ENCODE measurements at places on chromosomes 7 and 10.

DNA sequence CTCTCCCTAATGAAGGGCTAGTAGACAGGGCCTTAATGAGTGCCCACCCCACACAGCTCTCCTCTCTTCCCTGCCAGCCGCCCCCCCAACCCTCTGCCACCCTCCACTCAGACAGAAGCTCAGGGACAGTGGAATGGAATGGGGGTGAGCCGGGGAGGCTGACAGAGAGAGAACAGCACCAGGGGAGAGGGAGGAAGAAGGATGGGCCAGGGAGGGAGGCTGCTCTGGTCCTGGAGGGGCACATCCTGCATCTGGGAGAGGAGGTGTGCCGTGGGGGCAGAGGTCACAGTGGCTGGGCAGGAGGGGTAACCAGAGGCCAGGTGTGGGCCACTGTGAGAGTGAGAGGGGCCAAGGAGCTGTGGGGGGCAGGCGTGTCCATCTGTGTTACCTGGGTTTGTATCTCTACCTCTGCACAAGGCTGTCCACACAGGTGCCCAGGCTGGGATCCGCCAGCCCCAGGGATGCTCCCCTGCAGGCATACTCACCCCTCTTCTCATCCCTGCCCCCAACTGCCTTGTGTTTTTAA is 2.4 kb downstream of the NYAP1 start:
- DNase-seq: no peak

DNA sequence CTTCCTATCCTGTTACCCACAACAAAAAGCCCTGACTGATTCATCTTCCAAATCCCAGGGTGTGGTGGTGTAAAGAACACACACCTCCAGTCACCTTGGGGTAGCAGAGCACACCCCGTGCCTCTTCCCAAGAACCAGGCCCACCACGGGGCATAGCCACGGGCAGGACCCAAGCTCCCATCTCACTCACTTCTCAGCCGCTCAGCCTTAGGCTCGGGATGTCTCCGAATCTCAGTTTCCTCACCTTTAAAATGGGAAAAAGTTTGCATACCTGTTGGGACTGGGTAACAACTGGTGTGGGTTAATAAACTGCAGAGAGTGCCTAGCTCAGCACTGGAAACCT is 139.0 kb downstream of the FGFR2 start:
- no peak for DNase-seq

GRCh38 chr7:66355756-66356155 is 150.6 kb downstream of the TPST1 start:
- DNase-seq: no peak

DNA sequence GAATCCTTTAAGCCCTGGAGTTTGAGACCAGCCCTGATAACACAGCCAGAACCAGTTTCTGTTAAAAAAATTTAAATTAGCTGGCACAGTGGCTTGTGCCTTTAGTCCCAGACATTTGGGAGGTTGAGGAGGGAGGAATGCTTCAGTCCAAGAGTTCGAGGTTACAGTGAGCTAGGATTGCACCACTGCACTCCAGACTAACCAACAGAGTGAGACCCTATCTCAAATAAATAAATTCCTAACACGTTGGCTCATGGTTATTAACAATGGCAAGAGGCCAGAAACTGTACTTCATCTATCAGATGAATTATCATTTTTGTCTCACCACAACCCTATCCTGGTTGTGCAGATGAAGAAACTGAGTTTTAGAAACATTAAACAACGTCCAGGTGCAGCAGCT is 2.1 kb upstream of the PPIA start:
- no peak for DNase-seq

DNA sequence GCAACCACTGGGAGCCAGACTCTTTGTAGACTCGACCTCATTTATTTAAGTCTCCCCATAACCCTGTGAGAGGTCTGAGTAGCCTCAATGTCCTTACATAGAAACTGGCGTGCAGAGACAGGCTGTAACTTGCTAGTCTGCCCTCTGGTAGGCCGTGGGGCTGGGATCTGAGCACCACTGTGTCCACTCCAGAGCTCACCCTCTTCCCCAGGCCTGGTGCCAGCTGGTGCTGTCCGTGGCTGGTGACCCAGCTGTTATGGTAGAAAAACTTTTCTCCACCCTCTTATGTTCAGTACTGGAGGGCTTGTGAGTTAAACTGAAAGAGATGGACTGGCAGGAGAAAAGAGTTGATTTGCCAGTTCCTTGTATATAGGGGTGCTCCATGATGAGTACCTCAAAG is 41.9 kb downstream of the ADAMTS14 start:
- DNase-seq: no peak

DNA sequence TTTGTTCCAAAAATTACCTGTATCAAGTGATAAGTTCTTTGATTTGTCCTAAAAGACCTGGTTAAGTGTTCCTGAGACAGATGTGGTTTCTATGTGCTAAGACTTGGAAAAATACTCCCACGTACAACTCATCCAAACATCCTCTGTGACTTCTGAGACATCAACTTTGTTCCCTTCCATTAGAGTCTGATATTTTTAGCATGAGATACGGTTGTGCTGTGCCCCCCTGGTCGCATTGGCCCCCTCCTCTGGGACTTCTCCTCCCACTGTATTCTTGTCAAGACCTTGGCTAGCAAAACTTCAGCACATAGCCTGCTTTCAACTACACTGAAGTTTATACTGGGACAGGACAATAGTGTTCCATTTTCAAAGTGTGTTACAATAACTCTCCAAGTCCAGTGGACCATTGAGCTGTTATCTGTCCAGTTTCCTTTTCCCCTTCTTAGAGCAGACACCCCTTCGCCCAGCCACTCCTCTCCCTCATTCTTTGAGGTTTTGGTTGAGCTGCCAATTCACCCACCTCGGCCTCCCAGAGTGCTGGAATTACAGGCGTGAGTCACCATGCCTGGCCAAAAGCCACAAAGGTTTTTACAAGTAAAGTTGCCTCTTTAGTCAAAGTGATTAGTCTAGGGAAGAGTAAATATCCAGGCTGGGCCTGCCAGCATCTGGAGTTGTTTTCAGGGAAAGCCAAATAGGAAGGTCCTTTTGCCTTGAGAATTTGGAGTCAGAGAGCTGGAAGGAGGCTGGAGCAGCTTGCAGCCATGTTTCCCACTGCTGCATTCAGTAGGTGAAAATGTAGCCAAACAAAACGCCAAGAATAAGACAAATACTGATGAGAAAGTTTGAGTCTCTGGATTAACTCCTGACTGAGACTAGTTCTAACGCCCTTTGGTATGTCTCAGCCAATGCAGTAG is 17.8 kb upstream of the PDLIM1 start:
- DNase-seq: peak; percentile 94

GRCh38 chr10:30088178-30088577 is 28.8 kb upstream of the JCAD start:
- DNase-seq: no peak

DNA sequence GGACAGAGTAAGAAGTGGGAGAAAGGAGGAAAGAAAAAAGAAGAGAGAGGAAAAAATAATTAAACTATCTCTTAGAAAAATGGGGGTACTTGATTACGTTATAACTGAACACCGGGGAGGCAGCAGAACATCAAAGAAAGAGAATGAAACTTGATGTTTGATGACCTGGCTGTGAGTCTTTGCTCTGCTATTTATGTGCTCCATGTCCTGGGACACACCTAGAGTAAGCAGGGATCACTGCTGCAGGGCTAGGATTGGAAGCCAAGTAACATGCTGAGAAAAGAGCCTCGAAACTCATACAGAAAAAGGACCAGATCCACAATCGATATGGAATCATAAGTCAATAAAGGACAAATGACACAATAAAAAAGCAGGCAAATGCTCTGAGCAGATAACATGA is 56.7 kb upstream of the COL13A1 start:
- DNase-seq: no peak

DNA sequence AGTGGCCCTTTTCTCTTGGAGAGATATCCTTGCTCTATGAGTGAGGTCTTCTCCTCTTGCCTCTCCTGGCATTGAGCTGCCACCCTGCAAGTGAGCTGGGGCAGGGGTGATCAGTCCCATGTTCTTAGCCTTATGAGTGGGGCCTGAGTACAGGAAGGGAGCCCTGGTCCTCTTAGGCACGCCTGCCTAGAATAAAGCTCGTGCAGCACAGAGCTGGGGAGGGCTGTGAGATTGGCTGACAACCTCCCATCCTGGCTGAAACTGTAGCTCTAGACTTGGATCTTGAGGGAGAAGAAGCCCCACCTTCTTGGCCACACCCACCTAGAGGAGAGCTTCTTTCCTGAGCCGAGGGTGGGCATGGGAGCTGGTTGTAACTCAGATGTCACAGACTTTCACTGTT is 305.0 kb upstream of the ZNF32 start:
- DNase-seq: no peak

DNA sequence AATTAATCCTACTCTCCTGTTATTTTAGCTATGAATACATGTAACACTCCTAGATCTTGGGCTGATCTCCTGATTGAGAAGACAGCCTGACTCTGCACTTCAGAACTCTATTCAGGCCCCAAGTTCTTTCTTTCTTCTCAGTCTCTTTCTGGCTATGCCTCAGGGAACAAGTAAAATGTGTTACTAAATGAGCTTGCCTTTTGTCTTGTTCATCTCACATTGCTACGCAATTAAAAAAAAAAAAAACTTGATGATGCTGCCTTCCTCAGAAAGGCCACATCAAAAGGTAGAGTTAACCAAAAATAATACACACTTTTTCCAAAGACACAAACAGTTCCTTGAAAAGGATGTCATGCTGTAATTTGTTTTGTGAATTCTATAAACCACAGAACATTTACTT is 258.1 kb downstream of the TWIST1 start:
- DNase-seq: no peak

GRCh38 chr10:94334857-94335256 is 27.9 kb downstream of the NOC3L start:
- no peak for DNase-seq

DNA sequence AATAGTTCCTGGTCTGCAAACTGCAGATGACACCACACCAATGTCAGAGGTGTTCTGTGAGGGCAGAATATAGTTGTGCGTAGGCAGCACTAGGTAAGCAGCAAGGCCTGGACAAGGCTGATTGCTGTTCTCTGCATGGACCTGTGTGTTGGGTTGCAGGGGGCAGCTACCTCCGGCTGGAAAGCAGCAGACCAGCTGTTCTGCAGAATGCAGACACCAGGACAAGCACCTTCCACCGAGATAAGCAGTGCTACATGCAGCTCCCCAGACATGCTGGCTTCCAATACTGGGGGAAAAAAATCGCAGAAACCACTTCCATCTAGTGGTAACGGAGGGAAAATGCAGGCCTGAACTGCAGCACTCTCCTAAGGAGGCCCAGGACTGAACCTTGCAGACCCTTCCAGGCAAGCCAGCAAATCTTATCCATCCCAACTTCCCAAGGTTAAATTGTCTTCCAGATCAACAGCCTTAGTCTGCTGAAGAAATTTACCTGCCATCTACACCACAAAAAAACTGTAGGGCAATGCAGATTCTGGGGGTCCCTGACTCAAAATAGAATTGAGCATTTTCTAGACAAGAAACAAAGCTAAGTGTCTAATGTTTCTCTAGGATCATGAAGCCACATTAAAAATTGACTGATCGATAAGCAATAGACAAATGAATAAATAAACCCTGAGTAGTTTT is 50.5 kb upstream of the COBL start:
- peak; percentile 84 for DNase-seq

GRCh38 chr7:116148626-116149025 is 61.7 kb upstream of the TES start:
- DNase-seq: no peak

DNA sequence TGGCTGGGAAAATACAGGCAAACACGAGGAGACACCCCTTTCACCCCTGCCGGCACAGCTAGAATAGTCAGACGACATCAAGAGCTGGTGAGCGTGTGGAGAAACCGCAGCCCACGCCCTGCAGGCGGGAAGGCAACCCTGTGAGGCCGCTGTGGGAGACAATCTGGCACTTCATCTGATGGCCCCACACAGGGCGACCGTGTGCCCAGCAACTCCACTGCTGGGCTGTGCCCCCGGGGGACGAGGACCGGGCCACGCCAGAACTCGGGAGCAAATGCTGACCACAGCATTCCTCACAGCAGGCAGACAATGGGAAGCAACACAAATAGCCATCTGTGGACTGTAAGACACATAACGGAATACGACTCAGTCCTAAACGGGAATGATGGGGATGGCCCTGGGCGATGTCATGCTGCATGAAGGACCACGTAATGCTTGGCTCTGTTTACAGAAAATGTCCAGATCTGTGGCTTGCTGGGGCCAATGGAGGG is 58.9 kb downstream of the CFAP46 start:
- no peak for DNase-seq

DNA sequence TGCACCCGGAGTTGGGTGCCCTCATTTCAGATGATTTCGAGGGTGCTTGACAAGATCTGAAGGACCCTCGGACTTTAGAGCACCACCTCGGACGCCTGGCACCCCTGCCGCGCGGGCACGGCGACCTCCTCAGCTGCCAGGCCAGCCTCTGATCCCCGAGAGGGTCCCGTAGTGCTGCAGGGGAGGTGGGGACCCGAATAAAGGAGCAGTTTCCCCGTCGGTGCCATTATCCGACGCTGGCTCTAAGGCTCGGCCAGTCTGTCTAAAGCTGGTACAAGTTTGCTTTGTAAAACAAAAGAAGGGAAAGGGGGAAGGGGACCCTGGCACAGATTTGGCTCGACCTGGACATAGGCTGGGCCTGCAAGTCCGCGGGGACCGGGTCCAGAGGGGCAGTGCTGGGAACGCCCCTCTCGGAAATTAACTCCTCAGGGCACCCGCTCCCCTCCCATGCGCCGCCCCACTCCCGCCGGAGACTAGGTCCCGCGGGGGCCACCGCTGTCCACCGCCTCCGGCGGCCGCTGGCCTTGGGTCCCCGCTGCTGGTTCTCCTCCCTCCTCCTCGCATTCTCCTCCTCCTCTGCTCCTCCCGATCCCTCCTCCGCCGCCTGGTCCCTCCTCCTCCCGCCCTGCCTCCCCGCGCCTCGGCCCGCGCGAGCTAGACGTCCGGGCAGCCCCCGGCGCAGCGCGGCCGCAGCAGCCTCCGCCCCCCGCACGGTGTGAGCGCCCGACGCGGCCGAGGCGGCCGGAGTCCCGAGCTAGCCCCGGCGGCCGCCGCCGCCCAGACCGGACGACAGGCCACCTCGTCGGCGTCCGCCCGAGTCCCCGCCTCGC is at the start of gene EGFR:
TSS of gene EGFR (plus strand) at position 657 of the 830 bp plus-strand sequence. CDS start 261 bp downstream, outside the sequence.
- peak; percentile 6 for DNase-seq

GRCh38 chr10:58951746-58952145 is 224.7 kb upstream of the PHYHIPL start:
- no peak for DNase-seq

DNA sequence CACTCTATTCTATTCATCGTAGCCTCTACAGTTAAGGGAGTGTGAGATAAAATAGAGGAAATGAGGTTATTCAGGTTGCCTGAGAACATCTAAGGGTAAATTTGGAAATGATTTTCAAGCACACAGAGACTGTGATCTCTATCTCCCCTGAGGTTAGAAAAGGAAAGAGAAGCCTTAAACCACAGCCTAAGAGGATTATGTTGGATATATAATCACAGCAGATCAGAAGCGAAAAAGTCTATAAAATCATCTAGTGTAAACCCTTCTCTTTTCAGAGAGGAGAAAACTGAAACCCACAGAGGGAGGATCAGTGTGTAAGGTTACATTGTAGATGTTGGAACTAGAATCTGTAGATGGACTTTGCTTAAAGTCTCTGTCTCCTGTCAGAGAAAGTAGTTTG is 90.6 kb upstream of the SEMA3E start:
- DNase-seq: no peak

Measured in hematopoietic multipotent progenitor cell treated with erythropoietin and hydrocortisone succinate and interleukin-3 and kit ligand, for 4 days (in vitro differentiated cells).